ENCODE measurements at places on chromosomes 2 and 18.

GRCh38 chr2:74415762-74416395 lies 5.5 kb downstream of the C2orf81 start:
- DNase-seq = no peak

DNA sequence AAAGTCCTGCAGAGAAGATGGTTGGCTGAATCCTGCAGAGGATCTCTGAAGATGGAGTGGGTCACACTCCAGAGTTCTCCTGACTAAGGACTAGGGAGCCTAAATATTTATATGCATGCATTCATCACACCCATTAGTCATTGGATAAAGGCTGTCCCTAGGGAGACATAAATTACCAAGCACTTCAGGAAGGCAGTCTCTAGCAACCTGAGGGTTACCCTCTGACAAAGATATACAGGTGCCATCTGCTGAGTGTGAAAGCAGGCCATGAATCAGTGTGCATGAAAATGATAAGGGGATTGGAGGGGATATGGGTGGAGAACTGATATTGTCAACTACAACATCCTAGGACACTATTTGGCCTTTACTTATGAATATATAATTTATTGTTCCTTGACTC lies 294.8 kb upstream of the DDX18 start:
- DNase-seq = no peak

- no peak for DNase-seq
Observed at GRCh38 chr2:104846786-104847585, 6.9 kb upstream of the POU3F3 start.

DNA sequence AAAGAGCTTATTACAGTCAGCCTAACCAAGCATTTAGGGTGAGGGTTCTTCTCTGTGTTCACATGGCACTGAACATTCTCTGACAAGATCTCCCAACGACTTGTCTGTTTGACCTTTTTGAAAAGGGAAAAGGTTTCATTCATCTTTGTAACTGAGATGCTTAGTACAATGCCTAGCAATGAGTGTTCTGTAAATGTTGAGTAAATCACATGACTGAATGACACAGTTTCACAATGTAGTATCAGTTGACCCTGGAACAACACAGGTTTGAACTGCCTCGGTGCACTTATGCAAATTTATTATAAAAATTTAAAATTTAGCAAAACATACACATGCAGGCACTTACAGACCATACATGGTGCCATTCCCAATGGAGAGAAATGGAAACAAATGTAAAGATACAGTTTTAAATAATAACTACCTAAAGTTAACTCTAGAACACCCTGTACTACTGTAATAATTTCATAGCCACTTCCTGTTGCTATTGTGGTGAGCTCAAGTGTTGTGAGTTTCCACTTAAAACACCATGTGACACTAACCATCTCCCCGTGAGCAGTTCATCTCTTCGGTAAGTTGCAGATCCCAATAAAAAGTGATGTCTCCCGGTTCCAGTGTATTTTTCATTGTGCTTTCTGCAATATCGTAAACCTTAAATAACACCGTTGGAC lies 34.1 kb upstream of the VWC2L start:
- DNase-seq = no peak

- DNase-seq = no peak
Observed at GRCh38 chr2:109272461-109272860, 143.5 kb downstream of the SH3RF3 start.

- no peak for DNase-seq
Observed at GRCh38 chr2:40150266-40150665, 301.6 kb downstream of the SLC8A1 start.

DNA sequence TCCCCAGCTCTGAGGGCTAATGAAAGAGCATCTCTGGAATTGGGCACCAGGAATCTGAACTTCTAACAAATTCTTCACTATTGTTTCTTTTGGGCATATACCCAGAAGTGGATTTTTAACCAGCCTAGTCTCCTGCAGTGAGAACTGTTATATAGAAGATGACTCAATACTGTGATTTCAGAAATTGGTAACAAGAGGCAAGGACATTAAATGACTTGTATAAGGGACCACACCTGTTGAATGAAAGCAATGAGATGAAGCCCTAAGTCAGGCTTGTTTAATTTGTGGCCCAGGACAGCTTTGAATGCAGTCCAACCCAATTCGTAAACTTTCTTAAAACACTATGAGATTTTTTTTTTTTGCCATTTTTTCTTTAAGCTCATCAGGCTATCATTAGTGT lies 57.9 kb downstream of the EPC2 start:
- DNase-seq = no peak

Measured in stimulated activated CD4-positive, alpha-beta T cell treated with anti-CD3 and anti-CD28 coated beads, Interleukin-12 subunit alpha, Interleukin-12 subunit beta, amount 100 ng/mL, for 24 hours (primary cell).